ENCODE measurements at places on chromosomes 4 and X.
A peak's percentile ranks its signal among the peaks of the same experiment; 100 is the strongest.

DNA sequence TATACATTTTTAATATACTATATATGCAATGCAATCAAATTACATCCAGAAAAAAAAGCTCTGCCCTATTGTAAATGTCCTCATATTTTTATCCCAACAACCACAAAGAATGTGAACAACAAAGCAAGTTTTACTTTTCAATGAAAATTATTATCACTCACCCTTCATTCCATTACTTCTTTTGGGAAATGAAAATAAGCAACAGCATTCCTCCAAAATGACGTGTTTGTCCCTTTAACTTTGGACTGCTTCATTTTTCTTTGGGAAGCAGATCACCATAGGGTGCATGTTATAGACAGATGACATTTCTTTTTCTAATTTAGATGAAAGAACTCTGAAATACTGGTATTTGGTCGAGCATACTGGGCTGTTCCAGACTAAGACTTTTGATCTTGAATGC, 667.1 kb upstream of the BOD1L1 start:
- no peak for DNase-seq

DNA sequence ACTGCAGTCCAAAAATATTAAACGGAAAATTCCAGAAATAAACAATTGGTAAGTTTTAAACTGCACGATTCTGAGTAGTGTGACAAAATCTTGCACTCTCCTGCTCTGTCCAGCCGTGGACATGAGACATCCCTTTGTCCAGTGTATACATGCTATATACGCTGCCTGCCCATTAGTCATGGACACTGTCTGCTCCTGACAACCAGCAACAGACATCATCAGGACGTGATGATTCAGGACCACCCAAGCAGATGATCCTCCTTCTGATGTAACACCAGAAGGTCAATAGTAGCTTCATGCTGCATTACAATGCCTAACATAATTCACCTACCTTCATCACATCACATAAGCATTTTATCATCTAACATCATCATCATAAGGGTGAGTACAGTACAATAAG, 36.3 kb downstream of the ATRX start:
- no peak for DNase-seq

DNA sequence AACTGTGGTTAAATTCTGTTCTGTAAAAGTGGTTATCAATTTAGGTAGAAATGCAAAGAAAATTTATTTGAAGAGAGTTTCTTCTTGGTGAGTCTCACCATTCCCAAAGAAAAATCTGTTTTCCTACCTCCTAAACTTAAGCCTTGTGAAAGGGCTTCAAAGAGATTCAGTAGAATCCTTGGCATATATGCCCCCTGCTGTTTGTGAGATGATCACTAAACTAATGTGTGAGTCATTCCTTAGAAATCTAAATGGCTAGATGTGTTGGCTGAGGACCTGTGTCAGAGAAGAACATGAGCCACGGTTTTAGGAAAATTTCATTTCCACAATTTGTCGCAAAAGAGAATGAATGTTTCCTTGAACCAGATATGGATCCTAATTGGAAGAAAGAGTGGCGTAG, 260.9 kb downstream of the SLC7A11 start:
- DNase-seq = no peak

GRCh38 chrX:7147978-7148854, at the start of gene PUDP:
TSS of gene PUDP (minus strand) at chrX:7148153. CDS start at chrX:7148113, 40 bp downstream.
- DNase-seq = peak; percentile 64

- no peak for DNase-seq
Observed at GRCh38 chr4:158802914-158803313, 34.1 kb downstream of the FNIP2 start.

- no peak for DNase-seq
Observed at GRCh38 chr4:43296946-43297528, 404.5 kb downstream of the GRXCR1 start.

- DNase-seq = no peak
Observed at GRCh38 chrX:152901816-152902501, 4.1 kb downstream of the ZNF185 start.

DNA sequence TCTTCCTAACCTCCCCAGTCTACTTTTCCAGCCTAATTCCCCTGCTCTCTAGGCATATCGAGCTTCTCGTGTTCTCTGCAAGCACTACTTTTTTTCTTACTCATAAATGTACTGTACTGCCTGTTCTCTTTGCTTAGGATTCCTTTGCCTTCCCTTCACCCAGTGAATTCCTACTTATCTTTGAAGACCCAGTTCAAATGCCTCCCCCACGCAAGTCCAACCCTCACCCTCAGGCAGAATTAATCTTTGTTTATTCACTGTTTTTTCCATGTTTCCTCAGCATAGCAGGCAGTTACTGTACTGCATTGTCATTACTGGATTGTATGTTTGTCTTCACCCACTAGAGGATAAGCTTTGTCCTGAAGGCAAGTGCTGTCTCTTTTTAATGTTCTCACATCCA, 287.7 kb downstream of the BMPR1B start:
- no peak for DNase-seq

DNA sequence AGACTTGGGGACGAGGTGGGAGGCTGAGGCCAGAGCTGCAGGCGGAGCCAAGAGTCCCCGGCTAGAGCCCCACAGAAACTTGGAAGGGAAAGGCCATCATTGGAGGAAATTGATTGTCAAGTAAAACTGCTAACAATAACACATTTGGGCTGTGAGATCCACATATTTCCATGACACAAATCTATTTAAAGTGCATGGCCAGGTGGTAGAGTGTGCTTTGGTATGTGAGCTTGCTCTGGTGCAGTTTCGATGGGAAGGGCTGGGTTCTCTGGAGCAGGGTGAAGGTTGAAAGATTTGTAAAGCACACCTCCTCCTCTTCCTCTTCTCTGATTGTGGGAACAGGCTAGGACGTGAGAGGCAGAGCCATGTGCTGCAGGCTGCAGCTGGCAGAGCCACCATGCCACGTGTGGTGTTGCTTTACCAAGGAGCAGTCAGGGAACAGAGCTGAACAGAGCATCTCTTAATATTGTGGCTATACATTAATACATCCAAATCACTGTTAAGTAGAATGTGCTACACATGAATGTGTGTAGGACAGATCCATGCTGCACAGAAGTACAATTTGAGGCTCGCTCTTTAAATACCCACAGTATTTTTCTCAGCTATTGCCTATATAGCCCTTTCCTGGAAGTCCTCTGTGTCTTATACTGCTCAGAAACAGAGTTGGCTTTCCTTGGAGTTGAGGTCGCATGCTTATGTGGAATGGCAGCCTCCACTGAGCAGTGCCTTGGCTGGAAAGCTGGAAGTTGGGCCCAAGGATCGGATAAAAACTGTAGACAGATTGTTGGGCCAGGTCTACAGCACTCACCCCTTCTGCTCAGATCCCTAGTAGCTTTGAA, 37.7 kb downstream of the FHDC1 start:
- DNase-seq = no peak

GRCh38 chr4:156677131-156677531, 294.5 kb downstream of the PDGFC start:
- no peak for DNase-seq

- no peak for DNase-seq
Observed at GRCh38 chr4:53712408-53713020, 121.2 kb upstream of the LNX1 start.

DNA sequence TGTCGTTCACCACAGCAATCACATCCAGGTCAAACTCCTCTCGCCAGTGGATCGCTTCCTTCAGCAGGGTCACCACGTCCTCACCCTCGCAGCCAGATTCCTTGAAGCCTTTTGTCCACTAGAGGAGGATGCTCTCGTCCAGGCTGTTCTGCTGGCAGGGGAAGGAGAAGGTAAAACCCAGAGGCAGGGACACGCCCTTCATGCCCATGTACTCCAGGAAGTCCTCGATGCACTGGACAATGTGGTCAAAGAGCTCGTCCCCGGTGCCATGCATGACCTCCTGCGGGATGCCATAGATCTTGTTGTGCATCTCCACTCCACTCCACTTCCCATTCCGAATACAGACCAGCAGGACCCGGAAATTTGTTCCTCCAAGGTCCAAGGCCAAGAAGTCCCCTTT, 152.4 kb downstream of the TENT5D start:
- no peak for DNase-seq

DNA sequence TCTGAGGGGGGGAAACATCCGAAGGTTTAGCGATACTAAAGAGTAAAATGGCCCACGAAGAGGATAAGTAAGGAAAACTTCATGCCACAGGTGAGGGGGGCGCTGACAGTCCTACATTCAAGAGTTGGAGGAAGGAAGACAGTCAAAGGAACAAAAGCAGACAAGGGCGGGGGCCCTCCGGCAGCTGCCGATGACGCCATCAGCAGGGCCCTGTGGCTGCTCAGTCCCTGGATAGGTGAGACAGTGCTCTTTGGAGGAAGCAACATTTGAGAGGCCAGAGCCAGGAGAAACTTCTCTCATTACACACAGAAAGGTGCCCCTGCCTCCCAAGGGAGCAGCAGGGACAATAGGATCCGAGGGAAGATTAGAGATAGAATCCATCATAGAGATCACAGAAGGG, 41.5 kb downstream of the RAB40AL start:
- DNase-seq = no peak

GRCh38 chrX:40314070-40314469, 216.3 kb upstream of the BCOR start:
- peak; percentile 2 for DNase-seq

GRCh38 chr4:13523591-13524503, 20.5 kb downstream of the NKX3-2 start:
- DNase-seq = no peak

DNA sequence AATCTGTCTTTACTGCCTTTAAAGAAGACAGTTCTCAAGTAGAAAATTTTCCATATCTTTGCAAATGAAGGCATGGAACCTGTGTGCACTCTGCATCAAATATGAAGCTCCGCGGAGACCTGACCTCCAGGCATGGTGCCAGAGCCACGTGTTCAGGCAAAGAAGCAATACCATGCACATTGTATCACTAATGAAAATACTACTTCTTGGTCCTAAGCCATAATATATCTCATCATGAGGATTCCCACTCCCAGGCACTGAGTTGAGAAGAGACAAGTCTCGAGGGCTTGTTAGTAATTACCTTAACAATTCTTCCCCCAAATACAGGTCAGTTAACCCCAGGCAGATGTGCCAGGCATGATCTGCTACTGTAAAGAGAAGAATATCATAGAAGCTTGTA, 56.7 kb downstream of the PCDH19 start:
- DNase-seq = no peak

DNA sequence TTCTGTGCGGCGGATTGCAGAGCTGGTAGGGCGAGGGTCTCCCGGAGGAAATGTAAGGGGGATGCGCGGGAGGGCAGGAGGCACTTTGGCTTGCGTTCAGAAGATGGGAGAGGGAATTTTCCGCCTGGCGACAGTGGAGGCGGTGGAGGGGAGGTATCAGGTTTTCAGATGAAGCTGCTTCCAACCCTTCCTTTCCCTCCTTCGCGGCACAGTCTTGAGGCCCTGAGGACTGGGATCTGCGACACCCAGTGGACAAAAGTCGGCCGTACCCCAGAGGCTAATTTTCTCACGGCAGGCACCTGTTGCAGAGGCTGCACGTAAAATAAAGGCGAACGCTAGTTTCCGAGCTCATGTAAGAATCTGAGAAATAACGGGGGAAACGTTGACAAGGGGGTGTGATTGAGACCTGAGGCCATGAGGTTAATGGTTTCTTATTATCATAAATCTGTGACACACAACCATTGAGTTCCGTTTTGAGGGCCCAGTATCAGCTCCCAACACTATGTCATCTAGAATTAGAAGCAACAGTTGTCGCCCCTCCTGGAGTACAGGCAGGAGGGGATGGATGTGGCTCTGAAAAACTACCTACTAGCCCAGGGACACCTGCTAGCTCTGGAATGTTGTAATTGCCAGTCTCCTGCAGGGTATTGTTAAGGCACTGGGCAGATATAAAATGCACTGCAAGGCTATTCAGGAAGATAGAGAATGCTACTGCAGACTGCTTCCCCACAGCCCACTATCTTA, 1.1 kb downstream of the ZCCHC18 start:
- peak; percentile 9 for DNase-seq

DNA sequence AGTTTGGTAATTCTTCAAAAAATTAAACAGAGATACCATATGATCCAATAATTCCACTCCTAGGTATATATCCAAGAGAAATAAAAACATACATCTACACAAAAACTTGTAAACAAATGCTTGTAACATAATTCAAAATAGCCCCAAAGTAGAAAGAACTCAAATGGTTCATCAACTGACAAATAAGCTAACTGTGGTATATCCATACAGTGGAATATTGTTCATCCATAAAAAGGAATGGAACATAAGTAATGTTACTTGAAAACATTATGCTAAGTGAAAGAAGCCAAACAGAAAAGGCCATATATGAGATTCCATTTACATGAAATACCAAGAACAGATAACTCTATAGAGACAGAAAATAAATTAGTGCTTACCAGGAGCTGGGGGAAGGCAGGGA, 13.4 kb downstream of the RBBP7 start:
- no peak for DNase-seq

- DNase-seq = no peak
Observed at GRCh38 chr4:145878501-145879435, 59.9 kb downstream of the ZNF827 start.

GRCh38 chr4:180335566-180335965, 1907.6 kb upstream of the TENM3 start:
- no peak for DNase-seq

DNA sequence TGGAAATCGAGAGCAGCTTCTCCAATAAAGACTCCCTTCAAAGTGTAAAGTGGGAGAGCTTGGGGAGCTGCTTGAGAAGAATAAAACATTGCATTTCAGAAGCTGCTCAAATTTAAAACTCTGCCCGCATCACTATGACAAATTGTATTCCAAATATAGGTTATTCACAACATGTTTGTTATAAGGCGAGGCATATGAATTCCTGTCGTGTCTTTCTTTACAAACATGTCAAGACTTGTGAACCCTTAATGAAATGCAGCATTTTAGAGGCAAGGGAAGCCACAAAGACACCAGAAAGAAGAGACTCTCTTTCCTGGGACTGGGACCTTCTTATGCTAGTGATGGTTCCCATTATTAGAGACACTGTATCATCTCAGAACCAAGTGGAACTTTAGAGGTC, 311.2 kb downstream of the DHX15 start:
- no peak for DNase-seq

- no peak for DNase-seq
Observed at GRCh38 chrX:139815771-139816170, 107.8 kb upstream of the MCF2 start.

DNA sequence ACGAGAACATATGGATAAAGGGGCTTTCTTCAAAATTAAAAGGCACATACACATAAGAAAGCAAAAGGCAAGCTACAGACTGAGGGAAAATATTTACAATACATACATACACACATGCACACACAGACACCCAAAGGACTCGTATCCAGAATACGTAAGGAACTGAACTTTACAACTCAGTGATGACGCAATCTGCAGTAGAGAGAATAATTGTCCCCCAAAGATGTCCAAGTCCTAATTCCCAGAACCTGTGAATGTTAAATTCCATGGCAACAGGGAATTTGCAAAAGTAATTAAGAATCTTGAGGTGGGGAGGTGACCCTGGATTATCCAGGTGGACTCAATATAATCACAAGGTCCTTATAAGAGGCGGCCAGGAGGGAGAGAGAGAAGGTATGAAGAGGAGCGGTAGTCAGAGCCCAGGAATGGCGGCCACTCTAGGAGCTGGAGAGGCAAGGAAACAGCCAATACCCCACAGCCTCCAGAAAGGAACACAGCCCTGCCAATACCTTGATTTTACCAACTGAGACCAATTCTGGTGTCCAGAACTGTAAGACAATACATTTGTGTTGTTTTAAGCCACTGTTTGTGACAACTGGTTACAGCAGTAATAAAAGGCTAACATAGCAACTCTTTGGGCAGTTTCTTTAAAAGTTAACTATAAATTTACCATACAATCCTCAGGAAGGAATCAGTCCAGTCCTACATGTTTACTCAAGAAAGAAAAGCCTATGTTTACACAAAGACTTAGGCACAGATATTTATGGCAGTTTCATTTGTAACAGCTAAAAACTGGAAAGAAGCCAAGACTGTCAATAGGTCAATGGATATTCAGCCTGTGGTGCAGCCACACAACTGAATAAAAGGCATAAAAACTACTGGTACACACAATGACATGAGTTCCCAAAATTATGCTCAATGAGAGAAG, 27.3 kb upstream of the STS start:
- no peak for DNase-seq
